Hippocampal formation (tissue), 2 donors: ENCODE measurements at places on chromosomes 4 and X.

- DNase-seq, result no peak
Observed at GRCh38 chrX:107673431-107673830, 45.1 kb downstream of the PRPS1 start.

DNA sequence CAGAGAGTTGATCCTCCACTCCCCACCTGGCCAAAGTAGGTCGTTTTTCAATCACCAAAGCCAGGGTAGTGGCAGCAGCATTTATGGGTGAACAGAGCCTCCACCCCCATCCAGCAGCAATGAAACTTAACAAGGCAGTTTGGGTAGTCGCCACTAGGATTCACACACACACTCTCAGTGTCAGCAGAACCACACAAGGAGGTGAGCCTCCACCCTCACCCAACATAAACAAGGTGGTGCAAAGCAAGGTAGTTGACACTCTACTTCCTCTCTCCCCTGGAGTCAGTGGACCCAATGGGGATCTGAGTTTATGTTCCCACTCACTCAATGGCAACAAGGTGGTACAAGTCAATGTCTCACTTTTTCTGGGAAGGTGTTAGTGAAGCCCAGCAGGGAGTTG lies 50.4 kb upstream of the CCDC149 start:
- DNase-seq, result no peak

- DNase-seq, result no peak
Observed at GRCh38 chr4:173415885-173416653, 17.2 kb upstream of the SCRG1 start.

DNA sequence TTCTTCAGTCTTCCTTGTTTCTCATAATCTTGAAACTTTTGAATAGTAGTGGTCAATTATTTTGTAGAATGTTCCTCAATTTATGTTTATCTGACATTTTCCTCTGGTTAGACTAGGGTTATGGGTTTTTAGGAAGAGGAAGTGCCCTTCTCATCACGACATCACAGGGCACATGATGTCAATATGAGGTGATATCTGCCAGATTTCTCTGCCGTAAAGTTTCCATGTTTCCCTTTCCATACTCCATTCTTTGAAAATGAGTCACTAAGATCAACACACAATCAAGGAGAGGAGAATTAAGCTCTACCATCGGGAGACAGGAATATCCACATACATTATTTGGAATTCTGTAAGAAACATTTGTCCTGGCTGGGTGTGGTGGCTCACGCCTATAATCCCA lies 28.4 kb downstream of the RP2 start:
- DNase-seq, result no peak

DNA sequence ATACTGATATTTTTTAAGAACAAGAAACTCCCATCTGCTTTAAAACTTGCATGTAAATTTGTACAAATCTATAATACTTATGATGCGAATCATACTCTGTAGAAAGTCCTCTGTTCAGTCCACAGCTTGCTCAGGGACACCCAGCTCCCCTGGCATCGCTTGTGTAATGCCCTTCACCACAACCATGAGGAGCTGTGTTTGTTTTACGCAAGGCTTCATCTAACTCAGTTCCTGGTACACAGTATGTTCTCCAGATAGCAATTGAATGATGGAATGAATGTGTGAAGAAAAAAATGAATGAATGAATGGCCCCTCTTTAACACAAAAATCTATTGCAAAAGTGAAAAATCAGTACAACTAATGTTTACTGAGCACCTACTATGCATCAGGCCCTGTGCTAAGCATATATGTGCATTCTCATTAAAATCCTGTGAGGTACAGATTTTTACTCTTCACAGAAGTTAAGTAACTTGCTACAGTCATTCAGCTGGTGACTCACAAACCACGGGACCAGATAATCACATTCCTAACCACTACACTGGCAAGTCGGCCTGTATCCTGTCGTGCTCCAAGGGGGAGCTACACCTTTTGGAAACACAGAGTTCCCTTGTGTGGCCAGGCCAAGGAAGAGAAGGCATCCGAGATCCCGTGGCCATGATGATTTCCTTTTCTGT lies 58.7 kb upstream of the KDR start:
- DNase-seq, result no peak

GRCh38 chrX:40380655-40381488 lies 199.9 kb upstream of the ATP6AP2 start:
- DNase-seq, result no peak

DNA sequence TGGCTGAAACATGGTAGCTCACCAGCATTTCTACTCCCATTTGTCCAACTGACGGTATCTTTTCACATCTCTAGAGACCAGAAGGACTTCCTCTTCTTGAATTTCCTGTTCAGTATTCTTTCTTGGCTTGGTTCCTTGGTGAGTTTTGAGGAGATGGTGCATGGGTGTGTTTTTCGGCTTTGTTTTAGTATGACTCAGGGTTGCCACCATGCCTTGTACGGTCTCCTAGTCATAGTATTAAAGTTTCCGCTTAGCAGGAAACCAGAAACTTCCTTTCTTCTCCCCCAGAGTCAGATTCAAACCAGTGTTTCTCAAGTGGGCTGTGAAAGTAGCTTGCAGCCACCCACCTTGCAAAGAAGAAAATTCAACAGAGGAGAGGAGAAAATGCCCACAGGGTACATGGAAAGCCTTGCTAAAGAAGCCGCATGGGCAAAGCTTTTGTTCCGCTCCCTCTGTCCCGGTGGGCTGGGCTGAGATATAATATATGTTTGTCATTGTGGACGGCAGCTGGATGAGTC lies 5.7 kb downstream of the CD99 start:
- no peak for DNase-seq

DNA sequence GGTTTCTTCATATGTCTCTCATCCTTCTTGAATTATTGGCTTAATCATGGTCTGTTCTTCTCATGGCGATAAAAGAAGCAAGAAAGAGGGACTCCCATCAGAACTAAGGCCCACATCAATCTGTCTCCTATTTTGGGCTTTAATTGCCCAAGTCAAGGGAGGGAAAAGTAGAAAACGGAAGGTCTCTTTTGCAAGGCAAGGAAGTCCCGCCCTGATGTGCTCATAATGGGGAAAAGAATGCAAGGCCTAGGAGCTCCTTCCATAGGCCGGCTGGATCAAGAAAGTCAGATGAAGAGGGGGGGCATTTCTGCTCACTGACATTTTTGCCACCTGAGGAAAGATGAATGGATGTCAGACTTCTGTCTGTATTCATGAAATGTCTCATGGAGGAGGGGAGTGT lies 127.7 kb upstream of the RPS6KA3 start:
- DNase-seq, result no peak

DNA sequence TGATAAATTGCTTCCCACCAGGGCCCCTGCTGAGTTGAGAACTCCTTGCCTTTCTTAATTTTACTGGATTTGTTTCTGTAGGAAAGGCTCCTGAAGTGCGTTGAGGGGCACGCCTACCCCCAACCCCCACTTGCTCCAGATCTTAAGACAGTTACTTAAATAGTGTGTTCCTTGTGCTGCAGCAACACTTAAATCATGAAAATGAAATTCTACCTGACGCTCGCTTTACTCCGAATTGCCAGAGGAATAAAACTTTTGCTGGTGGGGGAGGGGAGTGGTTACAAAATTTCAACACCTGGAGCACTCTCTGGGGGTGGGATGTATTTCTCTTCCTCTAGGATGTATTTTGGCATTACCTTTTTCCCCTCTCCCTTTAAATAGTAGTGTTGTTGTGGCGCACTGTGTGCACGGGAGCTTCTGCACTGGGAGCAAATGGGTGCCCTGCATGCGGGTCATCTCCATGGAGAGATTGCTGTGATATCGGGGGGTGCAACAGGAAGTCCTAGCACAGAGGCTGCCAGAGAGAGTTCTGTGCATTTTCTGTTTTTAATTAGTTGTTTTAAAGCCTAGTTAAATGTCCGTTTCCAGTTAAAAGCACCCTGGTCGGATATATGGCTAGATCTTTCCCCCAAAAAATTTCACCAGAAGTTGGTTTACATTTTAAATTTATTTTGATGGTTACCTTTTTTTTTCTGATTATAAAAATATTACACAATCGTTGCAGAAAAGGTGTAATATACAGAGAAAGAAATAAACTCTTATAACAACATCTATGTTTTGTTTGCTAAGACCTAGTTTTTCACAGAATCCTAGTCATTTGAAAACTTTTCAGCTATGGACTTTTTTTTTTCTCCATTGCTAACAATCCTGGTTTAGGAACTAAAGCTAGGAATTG lies 207.7 kb downstream of the SOWAHB start:
- DNase-seq, result no peak

- DNase-seq, result no peak
Observed at GRCh38 chr4:72895408-72895807, 174.1 kb downstream of the COX18 start.

DNA sequence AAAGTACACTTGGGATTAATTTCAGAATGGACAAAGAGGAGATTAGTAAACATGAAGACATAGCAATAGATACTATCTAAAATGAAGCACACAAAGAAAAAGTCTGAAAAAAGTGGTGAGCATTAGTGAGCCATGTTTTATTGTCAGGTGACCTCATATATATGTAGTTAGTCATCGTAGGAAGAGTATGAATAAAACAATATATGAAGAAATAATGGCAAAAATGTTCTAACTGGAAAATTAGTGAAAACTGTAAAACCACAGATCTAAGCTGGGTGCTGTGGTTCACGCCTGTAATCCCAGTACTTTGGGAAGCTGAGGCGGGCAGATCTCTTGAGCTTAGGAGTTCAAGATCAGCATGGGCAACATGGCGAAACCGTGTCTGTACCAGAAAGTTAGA lies 67.9 kb downstream of the RBPJ start:
- DNase-seq, result no peak

GRCh38 chr4:69323284-69323683 lies 43.0 kb downstream of the UGT2B28 start:
- no peak for DNase-seq

GRCh38 chr4:176656108-176656507 lies 136.6 kb downstream of the VEGFC start:
- DNase-seq, result no peak

GRCh38 chr4:169252339-169253112 lies 18.2 kb downstream of the SH3RF1 start:
- no peak for DNase-seq

GRCh38 chrX:69031971-69032391 lies 133.3 kb downstream of the PJA1 start:
- no peak for DNase-seq

GRCh38 chr4:65050786-65051185 lies 619.5 kb downstream of the EPHA5 start:
- no peak for DNase-seq

DNA sequence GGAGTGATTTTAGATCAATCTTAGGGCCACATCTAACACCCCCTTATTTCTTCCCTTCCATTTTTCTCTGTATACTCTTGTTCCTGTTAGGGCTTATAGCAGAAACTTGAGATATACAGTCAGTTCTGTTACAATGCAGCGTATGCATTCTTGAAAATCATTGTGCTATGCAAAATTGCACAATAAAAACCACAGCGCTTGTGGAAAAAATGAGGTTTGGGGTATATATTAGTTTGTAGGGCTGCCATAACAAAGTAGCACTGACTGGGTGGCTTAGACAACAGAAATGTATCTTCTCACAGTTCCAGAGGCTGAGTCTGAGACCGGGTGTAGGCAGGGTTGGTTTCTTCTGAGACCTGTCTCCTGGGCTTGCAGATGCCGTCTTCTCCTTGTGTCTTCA lies 59.0 kb downstream of the WWC2 start:
- no peak for DNase-seq

DNA sequence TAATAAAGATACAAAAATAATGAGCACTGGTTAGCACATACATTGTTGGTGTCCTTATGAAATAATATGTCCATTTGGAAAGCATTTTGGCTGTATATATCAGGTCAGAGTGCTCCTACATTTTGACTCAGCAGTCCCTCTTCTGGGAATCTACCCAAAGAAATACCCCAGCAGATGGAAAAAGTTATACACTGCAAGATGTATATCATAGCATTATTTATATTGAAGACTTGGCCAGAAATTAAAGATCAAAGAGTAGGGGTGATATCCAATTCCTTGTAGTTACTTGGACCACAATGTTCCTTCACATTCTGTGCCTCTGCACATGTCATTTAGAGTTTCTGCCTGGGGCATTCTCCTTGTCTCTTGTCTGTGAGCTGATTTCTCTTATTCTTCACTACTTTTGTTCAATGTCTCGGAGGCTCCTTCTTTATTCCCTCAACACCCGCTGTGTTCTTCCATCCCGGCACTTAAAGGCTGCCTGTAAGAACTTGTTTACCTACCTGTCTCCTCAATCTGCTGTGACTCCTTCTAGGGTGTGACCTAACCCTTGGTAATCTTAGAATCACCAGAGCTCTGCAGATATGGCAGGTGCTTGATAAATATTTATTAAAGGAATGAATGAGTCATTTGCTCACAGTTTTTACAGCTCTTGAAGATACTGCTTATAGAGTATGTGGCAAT lies 3.1 kb upstream of the TSPAN5 start:
- no peak for DNase-seq

DNA sequence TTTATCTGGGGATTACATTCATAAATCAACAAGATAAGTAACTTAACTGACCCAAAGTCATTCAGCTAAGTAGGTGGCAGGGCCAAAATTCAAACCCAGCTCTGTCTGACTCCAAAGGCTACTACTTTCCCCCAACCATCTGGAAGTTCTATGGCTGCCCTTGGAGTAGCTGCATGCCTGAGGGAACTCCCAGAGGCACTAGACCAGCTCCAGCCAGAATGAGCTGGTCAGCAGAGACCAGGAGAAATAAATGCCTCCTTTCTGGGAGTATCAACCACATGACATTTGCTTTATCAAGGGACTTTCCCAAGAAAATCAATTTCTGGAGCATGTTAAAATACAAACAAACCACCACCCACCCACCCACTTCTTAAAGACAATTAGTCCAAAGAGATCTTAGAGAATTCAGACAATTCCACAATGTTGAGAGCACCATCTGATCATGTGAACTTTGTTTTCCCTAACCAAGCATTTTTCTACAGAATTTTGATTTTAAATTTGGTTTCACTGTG lies 180.5 kb downstream of the EFHC2 start:
- DNase-seq, result no peak

GRCh38 chr4:181475781-181476507 lies 767.3 kb upstream of the TENM3 start:
- no peak for DNase-seq

- DNase-seq, result no peak
Observed at GRCh38 chrX:136585262-136585661, 53.2 kb downstream of the VGLL1 start.

GRCh38 chrX:48703642-48704481 lies 7.3 kb downstream of the SUV39H1 start:
- peak; percentile 10 for DNase-seq

GRCh38 chrX:18861511-18861910 lies 122.4 kb downstream of the PHKA2 start:
- DNase-seq, result no peak

- DNase-seq, result no peak
Observed at GRCh38 chr4:1002131-1002630, 9.0 kb upstream of the SLC26A1 start.

GRCh38 chrX:39822133-39822748 lies 275.5 kb downstream of the BCOR start:
- DNase-seq, result no peak

DNA sequence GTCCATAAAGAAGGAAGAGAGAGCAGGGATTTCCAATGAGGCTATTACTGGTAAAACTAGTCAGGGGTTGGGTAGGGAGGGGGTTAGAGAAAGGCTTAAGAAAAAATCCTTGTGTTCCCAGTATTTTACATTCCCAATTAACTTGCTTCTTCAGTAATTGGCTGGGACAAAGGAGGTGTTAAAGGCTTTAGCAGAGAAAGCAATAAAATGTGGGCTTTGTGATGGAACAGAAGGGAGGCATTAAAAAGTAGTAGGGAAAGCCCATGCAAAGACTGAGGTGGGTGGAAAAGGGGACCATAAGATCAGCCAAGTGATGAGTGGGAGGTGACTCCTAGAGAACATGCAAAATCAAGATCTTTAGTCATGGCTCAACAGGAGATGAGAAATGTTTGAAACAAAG lies 1467.2 kb downstream of the RPA4 start:
- DNase-seq, result no peak
